ENCODE measurements at places on chromosomes 7 and 10.

DNA sequence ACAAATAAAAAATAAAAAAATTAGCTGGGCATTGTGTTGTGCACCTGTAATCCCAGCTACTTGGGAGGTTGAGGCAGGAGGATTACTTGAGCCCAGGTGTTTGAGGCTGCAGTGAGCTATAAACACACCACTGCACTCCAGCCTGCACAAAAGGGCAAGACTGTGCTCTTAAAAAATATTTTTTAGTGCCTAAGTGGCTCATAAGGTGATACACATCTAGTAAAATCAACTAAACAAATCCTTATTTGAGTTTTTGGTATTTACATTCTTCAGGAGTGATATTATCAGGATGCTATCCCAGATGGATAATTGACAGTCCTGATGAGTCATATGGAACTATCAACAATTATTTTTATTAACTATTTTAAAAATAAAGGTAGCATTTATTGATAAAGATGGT is 93.9 kb downstream of the EXOC6 start:
- DNase-seq: no peak

- no peak for DNase-seq
Measured at GRCh38 chr7:1387261-1387660, 72.0 kb downstream of the MICALL2 start.

DNA sequence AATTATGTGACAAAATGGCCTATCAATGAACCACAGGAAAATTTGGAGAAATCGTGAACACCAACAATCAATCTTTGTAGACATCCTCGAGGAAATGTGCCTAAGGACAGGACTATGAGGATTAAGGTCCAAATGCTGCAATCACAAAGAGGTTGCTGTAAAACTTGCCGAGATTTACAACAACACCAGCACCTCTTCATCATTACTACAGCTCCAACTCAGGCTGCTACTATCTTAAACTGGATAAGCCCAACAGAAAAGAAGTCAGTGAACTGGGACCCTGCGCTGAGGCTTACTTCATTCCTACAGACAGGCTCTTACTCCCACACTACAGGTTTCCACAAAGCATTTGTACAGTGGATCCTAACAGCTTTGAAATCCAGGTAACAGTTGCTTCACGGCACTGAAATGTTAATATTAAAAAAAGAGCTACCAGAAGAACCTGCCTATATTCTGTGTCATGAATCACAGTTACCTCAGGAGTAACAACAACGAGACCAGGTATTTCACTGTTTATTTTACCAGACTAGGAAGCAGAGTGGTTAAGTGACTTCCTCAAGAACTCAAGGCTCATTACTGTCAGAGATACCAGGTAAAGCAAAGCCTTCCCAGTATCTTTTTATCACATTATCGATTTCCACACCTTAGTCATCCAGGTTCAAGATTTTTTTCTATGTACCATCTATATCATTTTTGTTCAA is 23.9 kb downstream of the CACUL1 start:
- DNase-seq: no peak

DNA sequence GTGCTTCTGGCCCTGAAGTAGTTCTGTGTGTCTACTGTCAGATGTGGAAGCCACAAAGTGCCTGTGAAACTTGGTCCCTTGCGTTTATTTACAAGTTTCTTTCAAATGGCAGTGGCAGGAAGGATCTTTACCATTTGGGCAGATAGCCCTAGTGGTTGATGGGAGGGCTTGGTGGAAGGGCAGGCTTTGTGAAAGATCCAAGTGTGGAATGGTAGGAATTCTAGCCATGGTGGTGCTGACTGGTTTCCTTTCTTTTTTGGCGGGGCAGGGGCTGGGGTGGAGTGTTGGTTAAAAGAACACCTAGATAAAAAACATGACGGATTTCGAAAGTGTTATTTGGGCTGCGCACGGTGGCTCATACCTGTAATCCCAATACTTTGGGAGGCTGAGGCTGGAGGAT is 27.0 kb downstream of the AUTS2 start:
- no peak for DNase-seq

DNA sequence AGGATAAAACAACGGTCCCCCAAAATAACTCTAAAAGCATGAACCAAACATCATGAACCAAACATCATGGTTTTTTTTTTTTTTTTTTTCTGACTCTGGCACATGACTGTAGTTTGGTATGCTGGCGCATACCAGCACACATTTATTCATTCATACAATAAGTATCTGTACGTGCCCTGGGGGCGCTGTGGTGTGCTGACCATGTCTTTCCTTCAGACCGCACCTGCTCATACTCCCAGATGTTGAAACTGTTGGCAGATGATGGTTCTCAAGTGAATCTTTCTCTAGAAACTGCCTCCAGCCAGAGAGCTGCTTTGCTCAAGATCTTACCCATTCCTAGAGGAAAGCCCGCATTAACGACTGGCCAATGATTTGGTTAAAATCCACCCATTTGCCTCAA is 114.7 kb upstream of the ANKRD30A start:
- no peak for DNase-seq

GRCh38 chr7:71132127-71132376 is at the start of gene GALNT17:
Gene GALNT17 (plus strand): TSS chr7:71132144.
- DNase-seq: no peak

DNA sequence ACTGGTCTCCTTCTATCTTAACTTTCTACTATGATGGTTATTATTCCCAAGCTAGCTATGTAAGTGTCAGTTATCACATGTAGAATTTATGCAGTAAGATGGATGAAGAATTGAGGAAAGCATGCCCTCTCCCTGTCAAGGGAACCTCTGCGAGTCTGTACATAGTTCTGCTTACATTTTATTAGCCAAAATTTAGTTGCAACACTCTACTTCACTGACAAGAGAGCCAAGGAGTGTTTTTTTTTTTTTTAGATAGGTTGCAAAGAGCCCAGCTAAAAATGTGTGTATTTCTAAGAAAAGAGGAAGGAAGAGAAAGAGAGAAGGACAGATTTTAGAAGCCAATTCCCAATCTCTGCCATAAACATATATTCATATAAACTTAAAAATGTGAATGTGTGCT is 357.7 kb upstream of the LRRN3 start:
- DNase-seq: no peak

- no peak for DNase-seq
Measured at GRCh38 chr7:16436306-16436705, 15.0 kb upstream of the CRPPA start.

- DNase-seq: no peak
Measured at GRCh38 chr10:126430512-126430911, 42.2 kb upstream of the ADAM12 start.

- DNase-seq: no peak
Measured at GRCh38 chr10:121438333-121438732, 159.9 kb downstream of the FGFR2 start.

DNA sequence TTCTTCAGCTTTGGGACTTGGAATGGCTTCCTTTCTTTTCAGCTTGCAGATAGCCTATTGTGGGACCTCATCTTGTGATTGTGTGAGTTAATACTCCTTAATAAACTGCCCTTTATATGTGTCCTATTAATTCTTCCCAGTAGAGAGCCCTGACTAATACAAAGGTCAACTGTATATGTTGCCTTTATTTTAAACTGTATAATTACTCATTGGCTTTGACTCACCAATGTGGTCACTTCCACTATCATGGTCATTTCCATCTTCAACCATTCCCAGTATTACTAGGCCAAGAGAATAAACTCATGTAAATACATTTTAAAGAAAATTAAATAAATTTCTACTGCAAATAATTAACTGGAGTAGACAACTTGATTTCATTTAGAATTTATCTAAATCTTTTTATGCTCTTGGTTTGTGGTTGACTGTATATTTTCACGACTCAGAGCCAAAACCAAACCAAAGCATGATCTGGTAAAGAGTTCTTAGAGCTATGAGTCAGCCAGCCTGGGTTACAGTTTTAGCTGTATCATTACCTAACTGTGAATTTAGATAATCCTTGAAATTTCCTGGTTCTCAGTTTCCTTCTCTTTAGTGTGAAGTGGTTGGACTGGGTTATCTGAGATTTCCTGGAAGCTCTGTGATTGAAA is 188.4 kb downstream of the PPP1R3A start:
- no peak for DNase-seq

DNA sequence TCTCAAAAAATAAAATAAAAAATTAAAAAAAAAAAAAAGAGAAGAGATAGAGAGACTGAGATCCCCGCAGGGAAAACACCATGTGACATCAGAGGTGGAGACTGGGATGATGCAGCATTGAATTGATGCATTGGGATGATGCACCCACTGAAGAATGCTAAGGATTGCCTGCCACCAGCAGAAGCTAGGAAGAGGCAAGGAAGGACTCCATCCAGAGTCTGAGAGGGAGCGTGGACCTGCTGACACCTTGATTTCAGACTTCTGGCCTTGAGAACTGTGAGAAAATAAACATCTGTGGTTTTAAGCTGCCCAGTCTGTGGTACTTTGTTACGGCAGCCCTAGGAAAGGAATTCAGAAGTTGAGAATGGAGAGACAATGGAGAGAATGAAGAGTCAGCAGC is 89.8 kb upstream of the PRPS1L1 start:
- DNase-seq: no peak

DNA sequence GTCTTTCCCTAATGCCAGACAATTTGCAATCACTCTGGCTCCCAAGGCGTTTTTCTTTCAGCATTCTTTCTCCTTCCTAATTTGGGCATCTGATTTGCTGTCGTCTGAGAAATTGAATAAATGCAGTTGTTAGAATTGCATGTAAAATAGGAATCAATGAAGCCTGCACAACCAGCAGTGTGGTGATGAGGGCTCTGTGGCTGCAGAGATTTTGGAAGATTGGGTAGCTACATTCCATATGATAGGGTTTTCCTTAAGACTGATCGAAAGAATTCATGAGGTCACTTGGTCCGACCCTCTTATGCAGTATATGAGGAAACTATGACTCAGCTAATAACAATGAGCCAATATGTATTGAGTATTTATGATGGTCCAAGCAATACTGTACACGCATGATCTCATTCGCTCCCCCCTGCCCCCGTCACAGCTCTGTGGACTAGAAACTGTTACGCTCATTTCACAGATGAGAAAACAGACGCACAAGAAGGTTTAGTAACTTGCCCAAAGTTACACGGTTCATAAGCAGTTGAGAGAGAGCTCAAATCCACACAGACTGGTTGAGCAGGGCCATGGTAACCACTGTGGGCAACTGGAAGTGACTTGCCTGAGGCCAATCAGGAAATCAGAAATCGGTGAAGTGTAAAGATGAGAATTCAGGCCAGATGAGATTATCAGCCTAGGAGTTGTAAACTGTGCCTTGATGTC is 527.2 kb downstream of the GATA3 start:
- DNase-seq: no peak

- no peak for DNase-seq
Measured at GRCh38 chr7:47357361-47357760, 224.6 kb downstream of the TNS3 start.

- no peak for DNase-seq
Measured at GRCh38 chr7:41277561-41277960, 425.3 kb downstream of the INHBA start.

DNA sequence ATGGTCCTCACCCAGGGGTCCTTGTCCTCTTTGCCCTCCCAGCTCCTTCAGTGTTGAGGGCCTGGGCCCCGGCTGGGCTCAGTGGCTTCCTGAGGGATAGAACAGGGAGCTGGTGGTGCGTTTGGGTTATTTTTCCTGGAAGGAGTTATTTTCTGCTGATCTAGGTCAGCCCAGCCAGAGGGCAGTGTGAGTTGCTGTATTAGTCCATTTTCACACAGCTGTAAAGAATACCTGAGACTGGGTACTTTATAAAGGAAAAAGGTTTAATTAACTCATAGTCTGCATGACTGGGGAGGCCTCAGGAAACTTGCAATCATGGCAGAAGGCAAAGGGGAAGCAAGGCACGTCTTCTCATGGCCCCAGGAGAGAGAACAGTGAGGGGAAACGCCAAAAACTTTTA is 122.4 kb upstream of the PCBD1 start:
- DNase-seq: no peak

- DNase-seq: peak; percentile 40
Measured at GRCh38 chr7:72493850-72494661, 81.9 kb upstream of the CALN1 start.

DNA sequence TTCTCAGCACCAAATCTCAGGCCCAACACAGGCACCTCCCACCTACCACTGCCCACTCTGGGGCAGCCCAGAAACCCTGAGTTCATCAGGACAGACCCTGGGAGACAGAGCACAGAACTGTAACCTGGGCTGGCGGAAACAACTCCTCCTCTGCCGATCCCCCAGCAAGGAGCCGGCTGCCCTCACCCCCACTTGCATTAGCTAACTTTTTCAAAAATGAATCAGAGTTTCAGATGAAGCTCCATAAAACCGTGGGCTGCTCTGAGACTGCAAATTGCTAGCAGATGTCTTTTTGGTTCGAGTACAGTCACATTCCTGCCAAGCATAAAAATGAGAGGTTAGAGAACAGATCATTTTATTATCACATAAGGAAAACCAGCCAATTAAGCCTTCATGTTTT is 93.4 kb upstream of the PARD3 start:
- no peak for DNase-seq

DNA sequence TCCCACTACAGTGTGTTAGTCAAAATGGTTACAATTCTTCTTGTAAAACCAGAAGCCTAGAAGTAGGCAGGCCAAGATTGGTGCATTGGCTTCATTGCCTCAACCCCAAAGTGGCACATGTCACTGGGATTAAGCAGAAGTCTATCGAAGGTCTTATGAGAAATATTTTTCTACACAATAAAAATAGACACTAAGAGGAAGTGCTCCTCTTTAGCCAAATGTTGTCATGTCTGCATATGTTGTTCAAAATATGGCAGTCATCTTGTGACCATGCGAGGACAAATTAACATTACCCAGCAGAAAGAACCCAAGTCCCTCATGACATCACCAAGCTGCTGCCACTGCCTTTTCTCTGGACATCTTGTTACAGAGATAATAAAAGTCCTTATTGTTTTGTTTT is 6.3 kb upstream of the NSMCE4A start:
- no peak for DNase-seq

GRCh38 chr7:297611-298374 is 7.8 kb downstream of the FOXL3 start:
- DNase-seq: no peak

All from T-helper 2 cell (primary cell).